ENCODE measurements at places on chromosomes 6 and 20.

GRCh38 chr6:50845499-50846143, 26.9 kb downstream of the TFAP2B start:
- no peak for DNase-seq

- DNase-seq, result no peak
Measured at GRCh38 chr20:50276119-50277063, 85.8 kb downstream of the CEBPB start.

DNA sequence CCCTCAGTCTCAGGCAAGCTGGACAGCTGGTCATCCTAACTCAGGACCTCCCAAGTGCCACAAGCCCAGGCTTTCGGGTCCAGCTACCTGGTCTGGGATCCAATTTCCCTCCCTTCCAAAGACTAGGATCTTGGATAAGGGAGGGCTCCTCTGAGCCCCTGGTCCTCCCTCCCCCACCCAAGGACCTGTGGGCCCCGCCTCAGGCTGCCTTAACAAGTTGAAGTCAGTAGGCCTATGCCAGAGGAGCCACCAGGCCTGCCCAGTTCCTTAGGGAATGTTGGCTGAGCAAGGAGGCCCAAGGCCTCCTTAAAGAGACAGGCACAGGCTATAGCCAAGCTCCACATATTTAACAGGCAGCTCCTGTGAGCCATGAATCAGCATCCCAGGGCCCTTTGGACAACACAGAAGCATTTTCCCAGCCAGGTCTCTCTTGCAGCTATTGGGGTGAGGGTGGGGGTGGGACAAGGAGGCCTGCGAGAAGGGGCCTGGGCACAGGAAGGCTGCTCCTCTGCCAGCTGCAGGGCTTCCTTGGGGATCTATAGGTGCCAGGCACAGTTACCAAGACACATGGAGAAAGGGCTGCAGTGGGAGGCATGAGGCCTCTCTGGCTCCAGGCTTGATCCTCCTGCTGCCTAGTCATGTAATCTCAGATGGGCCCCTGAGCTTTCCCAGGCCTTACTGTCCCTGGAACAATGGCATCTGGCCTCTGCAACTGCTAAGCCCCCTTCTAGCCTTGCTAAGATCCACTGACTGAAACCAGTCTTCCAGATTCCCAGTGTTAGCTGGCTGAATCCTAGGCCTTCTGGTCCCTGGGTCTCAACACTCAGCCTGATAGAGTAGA, 27.4 kb upstream of the NOL4L start:
- no peak for DNase-seq

DNA sequence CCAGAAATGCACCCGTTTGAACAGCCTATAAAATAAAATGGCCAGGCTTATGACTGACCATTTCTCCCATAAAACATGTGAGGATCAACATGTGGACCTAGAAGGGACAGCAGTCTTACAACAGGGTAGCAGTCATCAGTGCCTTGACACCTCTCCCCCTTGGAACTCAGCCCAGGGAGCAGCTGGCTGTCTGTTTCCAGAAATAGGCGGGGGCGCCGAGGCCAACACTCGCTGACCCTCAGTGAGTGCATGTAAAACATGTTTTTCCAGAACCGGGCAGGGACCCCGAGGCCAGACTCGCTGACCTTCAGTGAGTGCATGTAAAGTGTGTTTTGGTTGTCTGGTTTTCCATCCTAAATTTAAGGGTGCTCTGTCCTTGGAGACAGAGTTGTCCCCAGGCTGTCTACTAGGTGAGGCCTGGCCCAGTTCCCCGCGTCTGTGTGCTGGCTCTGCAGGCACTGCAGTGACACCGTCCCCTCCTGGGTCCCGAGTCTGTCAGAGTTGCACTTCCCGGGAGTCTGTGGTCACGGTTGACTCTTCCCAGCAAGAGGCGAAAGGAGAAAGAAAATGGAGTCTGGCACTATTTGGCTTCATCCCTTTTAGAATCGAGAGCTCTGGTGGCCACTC, 19.8 kb upstream of the ADRM1 start:
- no peak for DNase-seq

GRCh38 chr20:16607364-16608276, 34.4 kb upstream of the KIF16B start:
- DNase-seq, result no peak

- DNase-seq, result no peak
Measured at GRCh38 chr6:37632291-37632690, 65.4 kb downstream of the MDGA1 start.

- DNase-seq, result no peak
Measured at GRCh38 chr20:15923030-15923776, 650.0 kb downstream of the KIF16B start.

DNA sequence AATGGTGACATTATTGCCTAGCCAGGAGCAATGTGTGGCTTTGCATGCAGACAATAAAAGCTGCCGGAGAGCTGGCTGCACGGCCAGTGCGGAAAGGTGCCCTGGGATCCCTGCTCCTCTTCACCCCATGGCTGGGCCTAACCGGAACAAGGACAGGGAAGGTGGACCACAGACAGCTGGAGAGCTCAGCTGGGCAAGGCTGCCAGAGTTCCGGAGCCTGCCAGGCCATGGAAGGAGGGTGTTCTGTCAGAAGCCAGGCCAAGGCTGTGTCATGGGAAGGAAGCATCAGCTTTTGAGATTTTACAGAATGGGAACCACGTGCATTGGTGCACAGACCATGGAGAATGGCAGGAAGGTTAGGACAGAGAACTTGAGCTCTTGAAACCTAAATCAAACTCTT, 25.0 kb downstream of the MAP1LC3A start:
- DNase-seq, result no peak

DNA sequence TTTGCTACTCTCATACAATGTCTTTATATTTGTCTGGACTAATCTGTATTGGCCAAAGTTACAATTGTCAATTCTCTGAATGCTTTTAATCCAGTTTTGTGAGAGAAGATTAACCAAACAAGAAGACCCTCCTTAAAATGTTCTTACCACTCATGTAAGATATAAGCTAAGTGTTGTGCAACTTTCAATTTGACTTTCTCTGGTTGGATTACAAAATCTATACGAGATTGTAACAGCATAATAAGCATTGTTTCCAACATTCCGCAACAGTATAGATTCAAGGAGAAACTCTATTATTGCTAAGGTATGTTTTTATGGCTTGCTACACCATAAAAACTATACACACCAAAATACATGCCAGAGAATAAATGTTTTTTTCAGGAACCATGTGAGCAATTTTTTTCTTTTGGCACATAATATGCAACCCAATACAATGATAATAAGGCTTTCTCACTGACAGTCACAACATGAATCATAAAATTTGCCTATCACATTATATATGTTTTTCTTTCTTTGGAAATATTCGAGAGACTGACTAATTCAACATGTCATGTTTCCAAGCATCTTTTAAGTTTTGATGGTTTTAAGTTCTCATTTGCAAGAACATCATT, 12.2 kb upstream of the TRPC4AP start:
- no peak for DNase-seq

DNA sequence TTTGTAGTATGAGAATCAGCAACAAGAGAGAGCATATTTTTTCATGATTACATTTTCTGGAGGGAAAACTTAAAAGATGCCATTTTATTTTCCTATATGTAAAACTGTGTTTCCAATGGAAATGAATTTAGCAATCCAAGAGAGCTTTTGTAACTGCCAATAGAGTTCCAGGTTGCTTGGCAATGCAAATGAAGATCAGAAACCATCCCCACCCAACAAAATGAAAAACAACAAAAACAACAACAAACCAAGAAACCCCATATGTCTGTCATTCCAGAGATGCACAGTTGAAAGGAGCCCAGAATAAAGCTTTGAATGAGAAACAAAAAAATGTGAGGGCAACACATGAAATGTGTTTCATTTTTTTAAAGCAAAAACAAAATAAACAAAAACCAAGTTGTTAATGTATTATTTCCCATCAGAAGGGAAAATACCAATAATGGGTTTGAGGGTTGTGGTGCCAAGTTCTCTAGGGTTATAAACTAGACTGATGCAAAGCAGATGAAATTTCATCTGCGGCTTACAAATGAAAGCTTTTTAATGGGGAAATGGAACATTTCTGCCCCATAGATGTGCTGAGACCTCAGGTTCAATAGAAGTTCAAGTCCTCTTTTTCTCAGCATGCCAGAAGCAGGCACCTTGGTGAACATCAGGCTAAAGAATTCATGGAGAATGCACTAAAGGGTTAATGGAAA, 121.5 kb upstream of the MCHR2 start:
- DNase-seq, result no peak

DNA sequence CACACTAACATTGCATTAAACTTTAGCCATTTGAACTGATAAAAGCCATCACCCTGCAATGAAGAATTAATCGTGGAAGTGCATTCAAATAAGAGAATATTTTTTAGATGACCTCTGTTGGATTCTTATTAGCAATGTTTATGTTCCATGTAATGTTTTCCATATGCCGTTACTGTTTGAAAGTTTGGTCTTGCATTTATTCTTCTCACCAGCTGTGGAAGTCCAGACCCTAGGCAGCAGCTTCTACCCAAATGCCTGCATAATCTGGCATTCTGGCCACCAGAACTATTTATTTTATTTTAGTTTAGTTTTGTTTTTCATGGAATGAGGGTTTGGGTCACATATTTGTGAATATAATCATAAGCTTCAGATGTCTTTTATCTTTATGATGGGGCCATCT, 140.4 kb downstream of the SAMD5 start:
- DNase-seq, result peak; percentile 57

GRCh38 chr20:19524691-19525090, 233.4 kb upstream of the RIN2 start:
- no peak for DNase-seq

- DNase-seq, result no peak
Measured at GRCh38 chr20:51906049-51906448, 103.7 kb upstream of the SALL4 start.

GRCh38 chr6:39321761-39322160, 741 bp downstream of the KCNK16 start:
- no peak for DNase-seq

- DNase-seq, result no peak
Measured at GRCh38 chr6:160218810-160219209, 39.8 kb downstream of the SLC22A2 start.

DNA sequence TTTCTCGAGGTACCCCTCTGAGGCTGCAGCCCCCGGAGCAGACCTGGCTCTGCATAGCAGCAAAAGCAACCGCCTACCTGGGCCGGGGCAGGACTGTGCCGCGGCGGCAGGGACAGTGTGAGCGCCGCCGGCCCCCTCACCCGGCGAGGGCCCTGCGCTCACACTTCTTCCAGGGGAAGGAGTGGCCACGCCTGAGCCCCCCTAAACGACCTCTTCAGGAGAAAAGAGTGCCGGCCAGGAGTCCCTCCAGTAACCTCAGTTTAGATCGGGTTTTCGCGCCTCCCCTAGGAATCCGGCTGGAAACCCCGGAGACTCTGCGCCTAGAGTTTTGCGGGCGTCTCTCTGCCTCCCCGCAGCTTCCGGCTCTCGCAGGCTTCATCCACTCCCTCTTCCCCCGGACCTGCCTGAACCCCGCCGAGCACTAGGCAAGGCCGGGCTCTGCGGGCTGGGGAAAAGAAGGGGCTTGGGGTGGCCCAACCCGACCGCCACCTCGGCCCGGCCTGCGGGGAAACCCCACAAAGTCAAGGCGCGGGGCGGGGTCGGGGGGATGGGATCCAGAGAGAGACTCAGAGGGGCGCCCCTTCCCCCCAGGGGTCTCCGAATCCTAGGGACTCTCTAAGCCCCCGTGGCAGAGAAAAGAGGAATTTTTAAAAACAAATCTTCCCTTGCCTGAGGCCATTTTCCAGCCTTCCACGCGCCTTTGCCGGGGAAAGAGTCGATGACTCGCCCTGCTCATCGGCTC, 558 bp downstream of the LINC00237 start:
- DNase-seq, result no peak

- peak; percentile 6 for DNase-seq
Measured at GRCh38 chr20:16761305-16761829, 13.2 kb downstream of the OTOR start.

DNA sequence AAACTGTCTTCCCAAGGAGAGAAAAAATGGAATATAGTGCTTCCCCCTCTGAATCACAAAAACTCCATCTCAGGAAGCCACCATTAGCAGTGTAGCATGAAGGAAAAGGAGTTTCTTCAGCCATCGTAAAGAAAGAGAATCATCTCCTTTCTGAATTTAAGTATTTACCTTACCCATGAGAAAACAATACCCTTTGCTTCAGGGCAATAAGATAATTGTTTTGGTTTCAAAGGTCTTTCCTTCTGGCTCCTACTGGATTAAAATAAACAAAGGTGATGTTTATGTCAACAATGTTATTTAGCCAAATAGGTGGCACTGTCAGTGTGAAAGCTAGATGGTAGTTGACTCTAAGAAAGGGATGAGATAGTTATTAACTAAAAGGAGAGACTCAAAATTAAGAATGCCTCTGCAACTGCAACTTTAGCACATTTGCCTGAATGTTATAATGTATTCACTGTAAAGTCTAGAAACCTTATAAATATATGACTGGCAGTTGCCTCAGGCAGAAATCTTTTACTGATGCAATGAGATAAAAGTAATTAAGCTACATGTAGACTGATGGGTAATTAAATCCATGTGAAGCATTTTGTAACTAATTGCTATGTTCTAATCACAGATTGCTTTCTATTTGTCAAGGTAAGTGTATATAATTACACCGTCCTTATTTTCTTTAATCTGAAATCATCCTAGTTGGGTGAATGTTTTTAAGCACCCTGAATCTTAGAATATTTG, 399.0 kb downstream of the CDKAL1 start:
- DNase-seq, result no peak

DNA sequence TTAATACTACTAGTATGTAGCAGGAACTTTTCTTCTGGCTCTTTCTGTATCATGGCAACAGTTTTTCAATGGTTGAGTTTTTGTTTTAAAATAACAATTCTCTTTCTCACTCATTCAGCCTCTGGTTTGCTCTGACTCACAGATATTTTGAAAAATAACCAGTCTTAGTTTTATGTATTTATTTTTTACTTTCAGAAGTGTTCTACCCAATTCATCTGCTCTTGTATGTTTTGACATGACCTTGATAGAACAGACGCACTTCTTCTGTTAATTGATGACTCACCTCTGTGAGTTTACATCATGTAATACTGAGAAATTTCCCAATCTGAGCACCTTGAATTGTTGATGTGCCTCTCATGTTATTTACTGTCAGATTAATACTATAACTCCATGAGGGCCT, 178.9 kb downstream of the SASH1 start:
- no peak for DNase-seq

- DNase-seq, result peak; percentile 68
Measured at GRCh38 chr6:33962246-33963027, 158.6 kb upstream of the MLN start.
